ENCODE measurements at places on chromosomes 4 and X.
A peak's percentile ranks its signal among the peaks of the same experiment; 100 is the strongest.

DNA sequence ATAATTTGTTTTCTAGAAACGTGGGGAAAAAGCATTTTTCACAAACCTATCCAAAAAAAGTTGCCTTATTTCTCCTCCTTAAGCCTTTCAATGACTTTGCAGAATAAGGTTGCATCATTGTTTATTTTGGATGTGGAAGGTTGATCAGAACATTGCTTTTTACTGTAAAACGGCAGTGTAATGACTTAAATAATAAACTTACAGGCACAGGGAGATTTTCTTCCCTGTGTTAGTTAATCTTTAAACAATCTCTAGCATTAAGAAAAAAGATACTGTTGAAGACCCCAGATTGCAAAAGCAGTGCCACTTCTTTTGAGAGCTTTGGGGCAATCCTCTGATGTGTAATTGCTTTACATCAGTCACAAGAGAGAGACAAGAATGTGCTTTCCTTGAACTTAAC is 153.4 kb downstream of the ARX start:
- DNase-seq = no peak

GRCh38 chr4:182827954-182828353 is 89.2 kb downstream of the DCTD start:
- no peak for DNase-seq

- no peak for DNase-seq
Observed at GRCh38 chr4:76494871-76495590, 60.0 kb downstream of the SHROOM3 start.

GRCh38 chr4:181677201-181677600 is 566.0 kb upstream of the TENM3 start:
- DNase-seq = no peak

DNA sequence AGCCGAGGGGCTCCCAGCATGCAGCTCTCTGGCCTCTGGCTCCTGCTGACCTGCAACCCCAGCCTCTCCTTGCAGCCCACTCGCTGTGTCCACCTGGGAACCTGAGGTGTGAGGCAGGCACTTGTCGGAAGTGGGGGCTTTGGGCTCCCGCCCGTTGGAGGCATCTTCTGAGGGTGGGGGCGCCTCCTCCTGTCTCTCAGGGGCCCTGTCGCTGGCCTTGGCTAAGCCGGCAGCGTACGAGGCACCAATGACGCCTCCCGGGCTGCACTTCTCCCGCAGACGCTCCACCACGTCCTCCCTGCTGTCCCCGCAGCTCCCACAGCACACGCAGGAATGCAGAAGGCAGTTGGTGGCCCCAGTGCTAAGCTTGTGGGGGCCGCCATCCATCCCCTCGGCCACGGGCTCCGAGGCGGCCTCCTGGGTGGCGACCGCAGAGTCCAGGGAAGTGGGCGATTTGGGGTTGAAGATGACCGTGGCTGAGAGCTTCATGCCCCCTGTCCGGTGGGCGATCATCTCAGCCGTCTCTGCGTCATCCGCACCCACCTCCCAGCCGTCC is 42.5 kb upstream of the MXD4 start:
- DNase-seq = no peak

DNA sequence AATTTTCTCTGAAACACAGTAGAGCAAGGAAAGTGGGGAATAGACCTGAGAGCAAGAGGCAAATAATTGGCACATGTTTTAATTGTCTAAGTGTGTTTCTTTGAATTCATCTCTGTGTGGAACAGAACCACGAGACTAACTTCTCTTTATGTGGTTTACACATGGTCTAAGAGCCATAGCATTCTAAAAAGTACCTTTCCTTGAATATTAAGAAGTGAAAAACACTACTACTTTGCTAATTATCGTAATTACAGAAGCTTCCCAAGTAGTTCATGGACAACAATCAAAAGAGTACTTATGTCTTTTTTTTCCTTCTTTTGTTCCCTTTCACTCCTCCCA is 2.9 kb upstream of the CYBB start:
- peak; percentile 56 for DNase-seq

DNA sequence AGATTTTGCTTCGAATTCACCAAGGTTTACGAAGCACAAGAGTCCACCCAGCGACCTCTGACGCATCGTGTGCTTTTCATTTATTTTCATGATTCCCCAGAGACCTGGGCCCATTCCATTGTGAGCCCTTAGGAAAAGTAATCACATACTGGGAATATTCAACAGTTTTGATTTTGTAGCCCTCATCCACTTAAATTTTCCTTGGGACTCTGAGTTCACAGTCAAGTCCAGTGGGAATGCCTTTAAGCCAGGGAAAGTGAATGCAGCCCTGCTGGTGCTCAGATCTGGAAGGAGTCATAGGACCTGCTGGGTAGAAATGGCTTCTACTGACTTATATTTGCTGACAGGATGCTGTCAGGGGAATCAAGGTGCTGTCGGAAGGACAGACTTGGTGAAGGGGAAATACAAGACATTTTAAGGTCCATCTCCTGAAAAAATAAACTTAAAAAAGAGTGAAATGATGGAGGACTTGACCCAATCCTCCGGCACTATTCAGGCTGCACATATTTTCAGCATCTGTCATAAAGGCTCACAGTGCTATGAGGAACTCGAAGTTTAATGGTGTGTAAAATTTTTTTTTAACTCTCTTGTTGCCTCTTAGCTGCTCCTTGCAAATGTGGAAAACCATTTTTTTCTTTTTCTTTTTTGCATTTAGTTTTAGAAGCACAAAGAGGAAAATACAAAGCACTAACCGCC is 204.9 kb downstream of the MID1 start:
- no peak for DNase-seq

DNA sequence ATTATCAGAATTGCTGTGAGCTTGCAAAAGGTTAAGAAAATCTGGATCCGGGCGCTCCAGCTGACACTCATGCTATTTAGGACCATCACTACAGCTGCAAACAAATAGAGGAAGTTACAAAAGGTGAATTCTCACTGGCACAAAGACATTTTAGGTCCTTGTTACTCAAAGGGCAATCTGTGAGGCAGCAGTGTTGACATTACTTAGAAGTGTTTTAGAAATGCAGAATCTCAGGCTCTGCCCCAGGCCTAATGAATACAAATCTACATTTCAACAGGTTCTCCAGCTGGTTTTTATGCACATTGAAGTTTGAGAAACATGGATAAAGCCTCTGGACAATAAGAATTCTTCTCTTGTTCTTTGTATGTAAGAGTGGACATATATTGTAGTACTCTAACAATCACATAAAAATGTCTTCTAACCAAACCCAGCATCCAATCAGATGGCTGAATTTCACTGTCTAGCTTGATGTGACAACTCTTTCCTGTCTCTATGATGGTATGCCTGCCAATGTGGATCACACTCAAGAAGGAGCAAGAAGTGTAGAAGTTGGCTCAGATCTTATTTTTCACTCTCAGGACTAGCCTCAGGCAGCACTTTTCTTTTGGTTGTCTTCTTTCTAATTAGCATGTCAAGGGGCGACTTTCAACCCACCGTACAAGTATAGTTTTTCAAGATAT is 18.8 kb downstream of the SLC7A11 start:
- peak; percentile 5 for DNase-seq

DNA sequence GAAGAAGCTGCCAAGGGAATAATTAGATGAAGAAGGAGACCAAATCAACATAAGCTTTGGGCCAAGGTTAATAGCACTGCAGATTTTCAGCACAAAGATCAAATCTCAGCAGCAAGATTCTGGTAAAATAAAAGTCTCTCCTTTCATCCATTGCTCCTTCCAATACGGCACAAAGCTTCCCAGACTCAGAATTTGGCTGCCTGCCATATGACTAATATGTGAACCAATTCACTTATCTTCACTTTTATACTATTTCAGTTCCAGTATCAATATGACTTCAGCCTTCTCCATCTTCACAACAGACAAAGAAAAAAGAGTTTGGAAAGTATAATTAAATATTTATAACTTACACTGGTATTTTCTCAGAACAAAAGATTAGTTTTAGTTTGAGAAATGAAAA is 978.3 kb upstream of the GRID2 start:
- no peak for DNase-seq

DNA sequence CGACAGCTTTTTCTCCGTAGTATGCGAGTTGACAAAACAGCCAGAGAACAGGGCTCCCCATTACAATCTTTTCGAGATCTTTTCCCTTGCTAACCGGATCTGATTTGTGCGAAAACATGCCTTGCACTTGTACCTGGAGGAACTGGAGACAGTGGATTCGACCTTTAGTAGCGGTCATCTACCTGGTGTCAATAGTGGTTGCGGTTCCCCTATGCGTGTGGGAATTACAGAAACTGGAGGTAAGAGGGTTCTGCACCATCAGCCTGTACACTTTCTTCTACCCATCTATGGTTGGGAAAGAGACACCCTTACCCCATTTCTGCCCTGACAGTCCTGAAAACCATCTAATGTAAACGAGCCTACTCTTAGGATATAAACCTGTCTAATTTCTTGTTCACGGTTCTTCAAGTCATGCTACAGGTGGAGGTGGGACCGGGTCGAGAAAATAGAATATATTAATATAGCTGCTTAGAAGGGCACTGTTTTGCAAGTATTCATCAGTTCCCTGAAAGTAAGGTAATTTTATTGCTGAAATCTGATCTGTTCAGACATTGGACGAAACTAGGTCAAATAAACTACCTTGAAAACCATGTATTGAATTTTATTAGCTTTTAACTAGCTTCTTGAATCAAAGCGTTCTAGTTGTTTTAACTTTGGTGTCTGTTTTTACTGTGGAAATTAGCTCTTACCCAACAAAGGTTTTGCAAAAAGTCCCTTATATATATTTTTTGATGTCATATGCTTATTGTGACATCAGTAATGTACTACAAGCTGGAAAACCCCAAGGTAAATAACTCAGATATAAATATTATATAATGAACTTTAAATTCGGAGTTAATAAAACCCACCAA is 869 bp downstream of the TMEM184C start:
- DNase-seq = no peak

DNA sequence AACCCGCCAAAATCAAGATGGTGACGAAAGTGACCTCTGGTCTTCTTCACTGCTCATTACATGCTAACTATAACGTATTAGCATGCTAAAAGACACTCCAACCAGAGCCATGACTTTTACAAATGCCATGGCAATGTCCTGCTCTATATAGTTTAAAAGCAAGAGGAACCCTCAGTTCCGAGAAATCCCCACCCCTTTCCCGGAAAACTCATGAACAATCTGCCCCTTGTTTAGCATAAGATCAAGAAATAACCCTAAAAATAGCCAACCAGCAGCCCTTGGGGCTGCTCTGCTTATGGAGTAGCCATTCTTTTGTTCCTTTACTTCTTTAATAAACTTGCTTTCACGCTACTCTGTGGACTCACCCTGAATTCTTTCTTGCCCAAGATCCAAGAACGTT is 463.5 kb upstream of the FAM241A start:
- DNase-seq = no peak

GRCh38 chrX:40021647-40022046 is 76.1 kb downstream of the BCOR start:
- peak; percentile 22 for DNase-seq

GRCh38 chr4:105186701-105187161 is 40.1 kb downstream of the TET2 start:
- no peak for DNase-seq

GRCh38 chr4:108695062-108695461 is 44.7 kb downstream of the OSTC start:
- DNase-seq = no peak

- no peak for DNase-seq
Observed at GRCh38 chr4:99825272-99825671, 8.6 kb downstream of the DAPP1 start.

DNA sequence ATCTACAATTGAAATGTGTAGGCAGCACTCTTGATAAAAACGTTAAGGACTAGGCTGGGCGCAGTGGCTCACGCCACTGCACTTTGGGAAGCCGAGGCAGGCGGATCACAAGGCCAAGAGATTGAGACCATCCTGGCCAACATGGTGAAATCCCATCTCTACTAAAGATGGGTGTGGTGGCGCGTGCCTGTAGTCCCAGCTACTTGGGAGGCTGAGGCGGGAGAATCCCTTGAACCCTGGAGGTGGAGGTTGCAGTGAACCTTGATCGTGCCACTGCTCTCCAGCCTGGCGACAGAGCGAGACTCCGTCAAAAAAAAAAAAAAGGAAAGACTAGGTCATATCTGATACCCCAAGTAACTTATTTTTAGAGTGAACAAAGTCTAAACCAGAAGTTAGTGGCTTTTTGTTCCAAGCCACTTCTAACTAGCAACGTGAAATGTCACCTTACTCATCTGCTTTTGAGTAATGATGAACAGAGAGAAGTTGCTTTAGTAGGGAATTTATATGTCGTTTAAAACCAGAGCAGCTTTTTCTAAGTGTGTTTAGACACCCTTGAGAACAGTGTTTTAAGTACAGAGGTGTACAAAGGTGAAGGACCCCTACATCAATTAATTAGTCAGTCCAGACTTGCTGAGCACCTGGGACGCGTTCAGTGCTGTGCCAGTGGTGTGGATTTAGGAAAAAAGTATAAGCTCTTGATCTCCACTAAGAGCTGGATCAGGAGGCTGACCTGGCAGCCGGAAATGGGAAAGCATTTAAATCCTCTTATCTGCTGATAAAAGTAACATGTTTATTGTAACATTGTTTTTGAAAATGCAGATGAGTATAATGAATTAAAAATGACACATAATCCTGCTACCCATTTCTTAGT is 23.5 kb downstream of the SPRY1 start:
- DNase-seq = no peak

DNA sequence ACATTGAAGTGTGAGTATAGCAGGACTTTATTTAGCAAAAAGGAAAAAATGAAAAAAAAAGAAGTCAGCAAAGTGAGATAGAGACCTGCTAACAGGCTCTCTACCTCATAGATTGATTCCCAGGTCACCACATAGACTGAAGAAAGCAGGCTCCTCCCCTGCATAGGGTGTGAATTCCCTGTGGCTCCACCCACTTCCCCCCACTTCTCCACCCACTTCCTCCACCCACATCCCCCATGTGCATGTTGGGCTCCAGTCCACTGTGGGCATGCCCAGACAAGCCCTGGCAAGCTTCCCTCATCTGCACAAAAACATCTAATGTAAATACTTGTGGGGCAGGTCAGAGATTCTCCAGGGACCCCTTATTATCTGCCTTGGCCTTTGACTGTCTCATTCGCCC is 97.8 kb downstream of the TMEM47 start:
- no peak for DNase-seq

GRCh38 chrX:53412446-53412845 is 10.0 kb downstream of the SMC1A start:
- no peak for DNase-seq

- DNase-seq = peak; percentile 18
Observed at GRCh38 chr4:183342541-183343533, 20.6 kb upstream of the CLDN24 start.

DNA sequence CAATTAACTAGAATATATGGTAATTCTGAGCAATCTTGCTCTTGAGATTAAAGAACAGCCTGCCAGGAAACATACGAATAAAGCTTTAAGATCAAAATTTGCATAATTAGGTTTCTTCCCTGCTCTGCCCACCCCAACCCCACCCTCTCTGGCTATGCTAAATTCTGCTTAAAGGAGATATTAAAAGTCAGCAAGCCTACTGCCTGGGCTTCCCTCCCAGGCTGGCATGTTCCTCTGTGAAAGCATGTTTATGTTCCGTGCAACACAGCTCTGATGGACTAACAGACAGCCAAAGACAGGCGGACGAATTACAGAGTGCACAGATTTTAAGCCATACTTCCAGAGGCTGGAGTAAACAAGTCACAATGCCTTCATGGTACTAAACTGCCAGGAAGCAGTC is 28.4 kb downstream of the CD99L2 start:
- DNase-seq = no peak
